ENCODE measurements at places on chromosomes 7 and 10. TPM values are rescaled to one million over a fixed set of nuclear protein-coding genes. Genes with fewer than 3 reads are reported as not detected.

DNA sequence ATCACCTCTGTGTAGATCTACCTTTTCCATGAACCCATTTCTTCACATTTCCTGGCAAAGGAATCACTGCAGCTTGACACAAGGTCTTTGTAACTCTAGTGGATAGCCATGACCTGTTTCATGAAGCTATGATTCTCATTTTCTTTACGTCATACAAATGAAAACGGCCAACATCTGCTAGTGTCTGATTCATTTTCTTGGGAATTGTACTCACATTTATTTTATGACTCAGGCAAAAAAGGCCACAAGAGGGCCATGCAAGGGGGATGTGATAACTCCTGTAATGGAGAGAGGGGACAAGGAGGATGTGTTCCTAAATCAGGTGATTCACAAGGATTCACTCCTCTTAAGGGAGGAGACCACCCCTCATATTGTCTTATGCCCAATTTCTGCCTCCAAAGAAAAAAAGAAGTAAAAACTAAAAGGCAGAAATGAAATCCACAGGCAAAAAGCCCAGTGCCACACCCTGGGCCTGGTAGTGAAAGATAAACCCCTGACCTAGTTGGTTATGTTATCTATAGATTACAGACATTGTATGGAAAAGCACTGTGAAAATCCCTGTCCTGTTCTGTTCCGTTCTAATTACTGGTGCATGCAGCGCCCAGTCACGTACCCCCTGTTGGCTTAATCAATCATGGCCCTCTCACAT, 249.9 kb downstream of the IPMK start:
- DNase-seq, result no peak
- no peak overlapping the region for H3K27ac ChIP-seq
- no peaks in the 10 kb centered on the region for H3K27me3 ChIP-seq
- no peaks in the 10 kb centered on the region for H3K4me1 ChIP-seq

- no peaks in the 10 kb centered on the region for H3K4me1 ChIP-seq
- peaks cover 1% of the 10 kb centered on the region for H3K27me3 ChIP-seq
- no peak overlapping the region for H3K27ac ChIP-seq
- no peak for DNase-seq
- no peak overlapping the region for H3K4me3 ChIP-seq
- H3K36me3 ChIP-seq, result no peaks in the 10 kb centered on the region
These were observed 81.0 kb downstream of the HGF start for GRCh38 chr7:81688622-81689411.

ERVW-1 gene
- not detected for polyA plus RNA-seq

GRCh38 chr7:92466682-92467081, 11.1 kb downstream of the ERVW-1 start:
- H3K4me3 ChIP-seq, result no peak overlapping the region
- peaks cover 34% of the 10 kb centered on the region for H3K36me3 ChIP-seq
- H3K27me3 ChIP-seq, result no peaks in the 10 kb centered on the region
- DNase-seq, result no peak

CLCN1 gene
- not detected for polyA plus RNA-seq

Measured in immature natural killer cell (primary cell).